ENCODE measurements at places on chromosomes 11 and 22. TPM values are rescaled to one million over a fixed set of nuclear protein-coding genes. Genes with fewer than 3 reads are reported as not detected.

TTC36 gene
- 0.65 TPM for total RNA-seq

TMPRSS13 gene
- 1.2 TPM for total RNA-seq

TPBGL gene
- 0.19 TPM for total RNA-seq

MGAT3 gene
- 0.90 TPM for total RNA-seq

OR8B12 gene
- not detected for total RNA-seq

TRIM6 gene
- 0.14 TPM for total RNA-seq

PTPRCAP gene
- total RNA-seq = 90.3 TPM

GRM5 gene
- not detected for total RNA-seq

SERPIND1 gene
- total RNA-seq = not detected

GDPD5 gene
- 14.5 TPM for total RNA-seq

SSTR3 gene
- 3.5 TPM for total RNA-seq

TBCEL gene
- total RNA-seq = 8.7 TPM

MRGPRX4 gene
- not detected for total RNA-seq

NAALAD2 gene
- total RNA-seq = not detected

PANX2 gene
- 1.4 TPM for total RNA-seq

TRIM66 gene
- total RNA-seq = 13.4 TPM

Measured in activated CD4-positive, alpha-beta T cell treated with anti-CD3 and anti-CD28 coated beads, Interleukin-2, amount 10 ng/mL, durations not matched to agents 24 days and 14 days (primary cell).